ENCODE measurements at places on chromosomes 7 and 10.

- no peak for DNase-seq
These were observed 195.0 kb upstream of the RHOBTB1 start for GRCh38 chr10:61138708-61139591.

- no peak for DNase-seq
These were observed 13.9 kb downstream of the ATP6V1F start for GRCh38 chr7:128876586-128876977.

GRCh38 chr10:109956454-109957091 is 33.3 kb upstream of the XPNPEP1 start:
- DNase-seq: peak; percentile 41

DNA sequence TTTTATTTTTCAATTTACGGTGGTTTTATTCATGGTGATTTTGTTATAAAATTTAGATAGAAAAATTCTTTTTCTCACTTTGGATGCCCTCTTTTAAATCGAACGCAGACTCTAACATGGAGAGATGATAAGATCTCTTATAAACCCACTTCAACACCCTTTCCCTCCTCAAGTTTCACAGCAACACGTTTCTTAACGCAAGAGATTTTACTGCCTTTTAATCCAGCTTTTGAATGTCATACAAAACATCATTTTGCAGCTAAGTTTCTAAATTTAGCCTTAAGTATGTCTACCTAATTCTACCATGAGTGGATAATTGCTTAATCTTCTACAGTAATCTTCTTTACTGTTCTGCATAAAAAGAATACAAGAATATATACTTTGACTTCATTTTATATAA is 70.0 kb downstream of the SEMA3C start:
- no peak for DNase-seq

GRCh38 chr7:36652431-36652830 is 71.9 kb downstream of the AOAH start:
- no peak for DNase-seq

- no peak for DNase-seq
These were observed 67.3 kb downstream of the XRCC2 start for GRCh38 chr7:152608656-152609055.

Measured in Kasumi-1 (cell line).